Fibroblast of upper back skin (primary cell): ENCODE measurements at places on chromosomes 12 and 14.

GRCh38 chr12:125192690-125193221, 127.5 kb downstream of the AACS start:
- DNase-seq = no peak

GRCh38 chr14:36091096-36091495, 85.4 kb downstream of the PTCSC3 start:
- peak; percentile 95 for DNase-seq

- DNase-seq = no peak
Measured at GRCh38 chr12:129366656-129367055, 513.4 kb downstream of the GLT1D1 start.

GRCh38 chr14:69559581-69560011, 15.1 kb downstream of the CCDC177 start:
- DNase-seq = no peak

GRCh38 chr12:8648576-8649205, 13.9 kb downstream of the MFAP5 start:
- no peak for DNase-seq

GRCh38 chr12:106564678-106565329, 18.0 kb upstream of the RFX4 start:
- no peak for DNase-seq

- DNase-seq = peak; percentile 2
Measured at GRCh38 chr14:35435177-35435576, 30.6 kb upstream of the NFKBIA start.

GRCh38 chr14:23439107-23439835, 3.8 kb upstream of the MYH7 start:
- no peak for DNase-seq

DNA sequence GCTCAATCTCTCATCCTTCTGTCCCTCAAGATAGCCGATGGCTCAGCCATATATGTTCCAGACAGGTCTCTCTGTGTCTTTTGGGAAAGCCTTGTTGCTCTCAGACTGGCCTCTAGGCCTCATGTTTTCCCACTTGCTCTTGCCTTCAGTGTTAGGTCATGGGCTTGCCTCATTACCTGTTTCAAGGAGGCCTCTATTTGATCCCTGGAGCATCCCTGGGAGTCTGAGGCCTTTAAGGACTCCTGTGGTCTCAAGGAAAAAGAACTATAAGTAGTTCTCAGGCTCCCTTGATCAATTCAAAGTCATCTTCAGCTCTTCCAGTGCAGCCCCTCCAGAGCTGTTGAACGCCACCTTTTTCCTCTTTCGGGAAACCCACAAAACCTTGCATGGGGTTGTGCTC, 47.9 kb downstream of the NTF3 start:
- DNase-seq = no peak

DNA sequence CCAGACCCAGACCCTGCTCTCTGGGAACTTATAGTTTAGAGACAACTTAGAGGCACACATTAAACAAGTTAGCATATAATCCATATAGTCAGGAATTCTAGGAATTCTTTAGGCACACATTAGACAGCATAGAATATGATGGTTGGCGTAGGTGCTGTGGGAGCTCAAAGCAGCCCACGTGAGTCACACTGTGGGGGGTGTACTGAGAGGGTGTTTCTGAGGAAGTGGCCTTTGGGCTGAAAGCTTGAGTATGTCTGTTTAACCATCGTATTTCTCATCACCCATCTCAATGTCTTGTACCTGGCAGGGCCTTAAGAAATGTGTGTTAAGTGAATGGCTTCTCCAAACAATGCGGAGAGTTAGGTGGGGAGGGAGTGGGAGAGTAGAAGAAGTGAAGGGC, 67.2 kb downstream of the TMEM30B start:
- DNase-seq = peak; percentile 66

DNA sequence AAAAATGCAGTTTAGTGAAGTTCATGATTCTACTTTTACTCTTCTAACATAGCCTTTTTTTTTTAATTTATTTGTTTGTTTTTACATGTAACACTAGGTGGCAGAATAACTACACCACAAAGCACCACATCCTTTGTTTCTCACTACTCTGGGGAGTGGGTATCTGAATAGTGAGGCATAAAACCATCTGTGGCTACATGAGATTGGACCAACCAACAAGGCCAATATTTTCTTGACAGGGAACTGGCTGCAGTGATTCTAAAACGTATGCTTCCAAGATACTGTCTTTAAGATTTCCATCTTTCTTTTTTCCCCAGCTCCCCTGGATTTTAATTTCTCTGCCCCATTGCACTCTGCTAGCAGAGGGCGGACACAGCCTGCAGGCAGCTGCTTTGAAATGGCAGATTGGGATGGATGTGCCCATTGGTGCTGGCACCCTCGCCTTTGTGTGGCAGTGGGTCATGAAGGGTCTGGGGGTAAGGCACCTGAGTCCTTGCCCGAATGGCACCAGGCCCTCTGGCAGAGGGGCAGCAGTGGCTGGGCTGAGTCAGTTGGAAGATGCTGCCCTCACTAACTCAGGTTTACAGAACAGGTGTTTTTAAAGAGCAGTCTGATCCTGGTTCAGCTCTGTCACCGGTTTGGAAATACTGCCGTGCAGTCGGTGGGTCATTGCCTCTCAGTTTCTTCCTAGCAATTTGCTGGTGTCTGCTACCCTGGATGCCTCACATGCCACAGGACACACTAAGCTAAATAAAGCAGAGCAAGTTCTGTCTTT, 429.1 kb downstream of the RAD51B start:
- DNase-seq = peak; percentile 80

- peak; percentile 56 for DNase-seq
Measured at GRCh38 chr12:101793401-101793800, 37.4 kb downstream of the GNPTAB start.

- DNase-seq = peak; percentile 77
Measured at GRCh38 chr12:28489246-28489645, 299.0 kb downstream of the CCDC91 start.

- no peak for DNase-seq
Measured at GRCh38 chr14:35212471-35213142, 79.6 kb upstream of the PSMA6 start.

- no peak for DNase-seq
Measured at GRCh38 chr12:109868182-109869051, 11.9 kb downstream of the GLTP start.

DNA sequence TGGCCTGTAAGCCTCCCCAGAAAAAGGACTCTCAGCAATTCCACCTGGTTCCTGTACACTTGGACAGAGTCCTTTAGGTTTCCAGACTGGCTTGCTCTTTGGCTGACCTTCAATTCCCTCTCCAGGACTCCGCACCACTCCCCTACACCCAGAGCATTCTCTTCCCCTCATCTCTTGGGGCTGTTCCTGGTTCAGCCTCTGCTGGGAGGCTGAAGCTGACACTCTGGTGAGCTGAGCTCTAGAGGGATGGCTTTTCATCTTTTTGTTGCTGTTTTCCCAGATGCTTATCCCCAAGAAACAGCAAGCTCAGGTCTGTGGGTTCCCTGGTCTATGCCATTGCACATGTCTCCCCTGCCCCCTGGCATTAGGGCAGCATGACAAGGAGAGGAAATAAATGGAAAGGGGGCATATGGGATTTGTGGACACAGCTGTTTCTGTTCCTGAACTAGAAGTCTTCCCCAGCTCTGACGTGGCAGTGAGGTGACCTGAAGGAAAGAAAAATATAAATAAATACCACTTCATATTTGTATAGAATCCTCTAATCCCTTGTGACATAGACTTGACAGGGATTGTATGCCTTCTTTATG, 1.3 kb downstream of the RNASE7 start:
- DNase-seq = no peak

DNA sequence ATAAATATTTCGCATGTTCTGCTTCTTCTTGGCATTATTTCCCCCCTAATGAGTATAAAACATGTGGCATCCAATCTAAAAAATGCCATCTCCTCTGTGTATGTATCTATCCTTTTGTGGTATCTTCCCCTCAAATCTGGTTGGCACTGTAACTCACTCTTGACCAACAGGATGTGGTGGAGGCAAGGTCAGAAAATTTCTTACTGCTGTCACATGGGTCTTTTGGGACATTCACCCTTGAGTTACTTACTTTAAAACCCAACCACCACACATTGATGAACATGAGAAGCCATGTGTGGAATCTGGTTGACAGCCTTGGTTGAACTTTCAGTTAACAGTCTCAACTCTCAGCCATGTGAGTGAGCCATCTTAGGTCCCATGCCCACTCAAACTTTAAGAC, 516.9 kb downstream of the SLC16A7 start:
- no peak for DNase-seq

GRCh38 chr12:53254816-53255545, 13.1 kb upstream of the ESPL1 start:
- DNase-seq = no peak

GRCh38 chr12:120432772-120433525, 5.0 kb upstream of the COX6A1 start:
- DNase-seq = no peak

DNA sequence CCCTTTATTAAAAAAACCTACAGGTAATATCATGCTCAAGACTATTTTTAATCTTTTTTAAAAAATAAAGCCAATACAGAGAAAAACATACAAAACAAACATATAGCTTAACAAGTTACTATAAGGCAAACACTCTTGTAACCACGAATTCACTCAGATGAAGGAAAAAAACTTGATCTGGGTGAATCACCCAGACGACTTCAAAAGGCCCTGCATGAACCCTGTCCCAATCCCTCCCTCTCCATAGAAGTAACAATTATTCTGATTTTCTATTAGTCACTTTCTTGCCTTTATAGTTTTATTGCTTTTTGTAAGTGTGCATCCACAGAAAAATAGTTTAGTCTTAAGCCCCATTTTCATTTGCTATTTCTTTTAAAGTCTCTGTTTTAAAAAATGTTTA, 72.6 kb downstream of the LRP6 start:
- peak; percentile 55 for DNase-seq

DNA sequence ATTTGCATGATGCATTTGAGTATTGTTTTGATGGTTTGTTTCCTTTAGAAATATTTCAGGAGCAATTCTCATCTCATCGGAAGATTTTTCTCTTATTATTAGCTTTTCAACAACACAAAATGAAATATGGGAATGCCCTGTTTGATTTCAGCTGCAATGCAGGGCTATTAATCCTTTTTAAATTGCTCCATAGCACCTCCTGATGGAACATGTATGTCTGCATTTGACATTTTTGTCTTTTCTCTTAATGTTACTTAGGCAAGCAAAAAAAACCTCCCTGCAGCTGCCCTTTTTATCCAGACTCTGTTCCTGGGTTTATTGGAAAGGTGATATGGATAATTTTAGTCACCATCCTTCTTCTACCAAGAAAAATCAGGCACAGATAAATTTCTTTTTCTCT, 895.8 kb downstream of the RPS29 start:
- no peak for DNase-seq

- no peak for DNase-seq
Measured at GRCh38 chr12:4584896-4585295, 22.9 kb downstream of the DYRK4 start.

DNA sequence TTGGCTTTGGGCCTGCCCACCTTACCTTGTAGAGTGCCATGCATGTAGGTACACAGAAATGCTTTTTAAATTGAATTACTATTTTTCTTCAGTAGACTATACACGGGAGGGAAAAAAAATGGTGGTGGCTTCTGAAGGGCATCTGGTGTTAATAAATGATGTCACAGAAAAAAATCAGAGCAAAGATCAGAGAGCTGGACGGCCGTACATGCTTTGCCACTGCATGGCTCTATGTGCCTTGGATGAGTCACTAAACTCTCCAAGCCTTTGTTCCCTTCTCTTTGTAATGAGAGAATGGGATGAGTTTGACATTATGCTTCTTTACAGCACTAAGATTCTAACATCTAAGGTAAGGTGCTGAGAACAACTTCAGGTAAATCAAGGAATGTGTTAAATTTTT, 376.4 kb upstream of the DDHD1 start:
- DNase-seq = peak; percentile 47

- DNase-seq = no peak
Measured at GRCh38 chr12:2653461-2653965, 141.3 kb upstream of the FKBP4 start.

DNA sequence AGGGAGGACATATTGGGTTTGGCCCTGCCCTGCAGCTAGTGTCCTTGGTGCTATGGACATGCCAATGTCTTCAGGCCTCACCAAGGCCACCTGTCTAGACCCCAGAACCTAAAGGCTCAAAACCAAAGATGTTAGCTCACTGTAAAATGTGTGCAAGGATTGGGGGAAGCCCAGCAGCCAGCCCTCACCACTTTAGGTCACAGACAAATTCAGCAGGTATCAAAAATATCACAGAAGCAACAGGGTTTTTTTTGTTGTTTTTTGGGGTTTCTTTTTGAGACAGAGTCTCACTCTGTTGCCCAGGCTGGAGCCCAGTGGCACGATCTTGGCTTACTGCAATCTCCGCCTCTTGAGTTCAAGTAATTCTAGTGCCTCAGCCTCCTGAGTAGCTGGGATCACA, 29.0 kb upstream of the NINJ2 start:
- no peak for DNase-seq

- no peak for DNase-seq
Measured at GRCh38 chr14:47763188-47763854, 87.9 kb upstream of the MDGA2 start.

DNA sequence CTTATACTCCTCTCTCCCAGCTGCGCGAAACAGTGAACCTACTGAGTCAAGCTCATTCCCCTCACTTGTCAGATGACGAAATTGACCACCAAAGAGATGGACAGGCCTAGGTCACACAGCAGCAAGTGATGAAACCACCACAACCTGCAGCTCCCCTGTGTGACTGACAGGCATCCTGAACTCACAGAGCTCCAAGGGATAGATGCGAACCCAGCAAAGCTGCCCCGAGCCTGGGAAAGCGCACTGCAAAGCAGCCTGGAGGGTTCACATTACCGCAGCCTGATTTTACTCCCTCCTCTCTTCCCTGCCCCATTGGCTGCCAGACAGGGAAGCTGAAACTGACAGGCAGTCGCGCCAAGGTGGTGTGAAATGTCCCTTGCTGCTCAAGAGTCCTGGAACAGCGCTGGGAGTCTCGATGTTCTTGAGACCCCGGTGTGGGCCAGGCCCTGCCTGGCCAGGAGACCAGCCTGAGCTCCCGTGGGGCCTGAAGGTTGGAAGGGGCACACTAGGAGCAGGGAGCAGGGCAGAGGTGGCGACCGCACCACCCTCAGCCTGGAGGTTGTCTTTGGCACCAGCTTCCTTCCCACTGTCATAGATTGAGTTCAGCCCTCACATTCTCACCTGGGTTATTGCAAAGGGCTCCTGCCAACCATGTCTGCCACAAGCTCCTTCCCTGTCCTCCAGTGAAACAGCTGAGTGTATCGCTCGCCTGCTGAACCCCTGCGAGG, 36.3 kb downstream of the SNRNP35 start:
- no peak for DNase-seq

GRCh38 chr14:65193916-65194590, 91.7 kb upstream of the MAX start:
- DNase-seq = no peak

DNA sequence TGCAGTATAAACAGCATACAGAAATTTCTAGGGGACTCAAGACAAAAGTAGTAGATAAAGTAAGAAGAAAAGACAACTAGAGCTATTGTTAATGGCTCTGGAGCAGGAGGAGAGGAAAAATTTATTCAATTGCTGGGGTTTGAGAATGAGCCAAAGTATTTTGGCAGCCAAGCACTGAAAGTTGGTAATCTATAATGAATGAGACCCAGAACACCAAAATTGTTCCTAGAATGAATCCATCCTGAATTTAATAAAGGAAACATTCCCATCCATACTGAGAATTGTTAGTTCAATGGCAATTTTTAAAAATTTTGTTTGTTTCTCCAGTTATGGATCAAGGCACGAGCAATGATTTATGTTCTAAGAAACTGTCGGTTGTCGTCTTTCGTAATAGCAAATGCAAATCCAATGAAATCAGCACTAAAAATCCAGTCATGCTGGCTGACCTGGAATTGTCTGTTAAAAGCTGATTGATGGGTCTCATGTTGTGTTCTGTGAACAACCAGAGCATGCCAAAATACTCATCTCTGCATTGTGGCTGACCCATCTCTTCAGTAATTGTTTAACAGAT, 170.9 kb upstream of the LMNTD1 start:
- DNase-seq = peak; percentile 92
